ENCODE measurements at places on chromosomes 3 and 15.

DNA sequence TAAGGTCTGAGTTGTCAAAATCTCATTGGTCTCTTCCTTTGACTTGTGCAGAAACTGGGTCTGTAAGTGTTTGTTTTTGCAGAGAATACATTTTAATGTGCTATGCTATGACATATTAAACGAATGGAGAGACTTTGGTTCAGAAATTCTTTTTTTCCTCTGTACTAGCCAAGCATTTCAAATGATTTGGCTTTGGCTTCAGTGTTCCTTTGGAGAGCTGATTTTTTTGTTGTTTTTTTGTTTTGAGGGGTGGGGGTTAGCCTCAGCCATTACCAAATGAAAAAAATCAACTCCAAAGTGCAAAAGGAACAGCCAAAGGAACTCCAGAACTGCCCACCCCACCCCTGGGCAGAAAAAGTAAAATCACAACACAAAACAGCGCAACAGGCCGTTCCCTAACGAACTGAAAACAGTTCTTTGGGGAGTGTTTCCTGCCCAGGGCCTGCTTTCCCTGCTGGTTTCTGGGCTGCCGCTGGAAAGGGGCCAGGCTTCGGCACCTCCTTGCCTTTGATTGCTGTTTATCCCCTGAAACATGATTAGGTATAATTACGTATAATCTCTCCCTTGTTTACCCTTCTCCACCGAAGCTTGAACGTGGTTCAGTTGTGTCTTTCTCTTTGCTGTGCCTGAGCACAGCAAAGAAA is 57.6 kb upstream of the NEO1 start:
- no peak for DNase-seq

DNA sequence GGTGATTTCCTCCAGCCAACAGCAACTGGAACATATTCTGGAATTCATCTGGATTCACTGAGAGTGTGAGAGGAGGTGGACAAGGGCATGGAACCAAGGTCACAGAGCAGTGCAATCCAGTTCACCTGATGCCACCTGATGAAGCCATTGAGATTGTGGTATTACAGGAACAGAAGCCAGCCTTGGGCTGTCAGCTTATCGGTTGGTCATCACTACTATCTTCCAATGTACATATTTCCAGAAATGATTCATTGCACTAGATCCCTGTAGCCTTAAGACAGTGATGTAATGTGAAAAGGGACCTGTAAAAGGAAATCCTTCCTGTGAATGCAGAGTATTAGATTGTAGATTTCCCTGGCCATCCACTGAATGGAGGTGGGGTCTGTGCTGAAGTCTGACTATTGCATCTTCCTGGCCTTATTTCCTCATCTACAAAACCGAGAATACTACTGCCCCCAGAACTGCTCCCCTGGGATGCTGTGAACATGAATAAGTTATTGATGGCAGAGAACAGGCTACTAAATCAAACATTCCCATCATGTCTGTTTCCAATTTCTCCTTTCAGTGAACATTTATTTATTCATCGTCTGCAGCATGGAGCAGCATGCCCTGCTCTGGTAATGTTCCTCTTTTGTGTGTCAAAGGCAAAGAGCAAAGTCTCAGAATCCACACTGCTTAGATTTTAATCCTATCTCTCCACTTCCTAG is 47.4 kb upstream of the TPM1 start:
- peak; percentile 91 for DNase-seq

GRCh38 chr3:114126461-114126860 is 52.4 kb downstream of the DRD3 start:
- no peak for DNase-seq

DNA sequence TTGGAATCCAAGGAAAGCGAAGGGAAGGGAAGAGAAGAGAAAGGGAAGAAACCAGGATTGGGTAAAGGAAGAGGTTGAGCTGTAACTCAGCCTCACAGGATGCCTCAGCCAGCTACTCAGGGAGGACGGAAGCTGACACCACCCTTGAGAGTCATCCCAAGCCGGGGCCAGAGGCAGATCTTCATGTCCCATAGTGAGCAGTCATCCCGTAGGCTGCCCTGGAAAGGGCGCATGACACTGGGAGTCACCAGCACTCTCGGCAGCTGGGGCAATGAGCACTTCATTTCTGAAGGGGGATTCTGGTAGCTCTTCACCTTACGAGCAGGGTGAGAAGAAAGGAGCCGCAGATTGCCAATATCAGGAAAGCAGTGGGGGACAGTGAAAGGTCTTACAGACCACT is 60.1 kb upstream of the PCSK6 start:
- no peak for DNase-seq

GRCh38 chr15:100334015-100334414 is 7.8 kb downstream of the ADAMTS17 start:
- no peak for DNase-seq

GRCh38 chr15:85716261-85716660 is 78.5 kb downstream of the KLHL25 start:
- DNase-seq: no peak

- no peak for DNase-seq
These were observed 65.0 kb upstream of the MAGI1 start for GRCh38 chr3:66103729-66104128.

GRCh38 chr3:194989241-194989640 is 281.7 kb downstream of the XXYLT1 start:
- no peak for DNase-seq

DNA sequence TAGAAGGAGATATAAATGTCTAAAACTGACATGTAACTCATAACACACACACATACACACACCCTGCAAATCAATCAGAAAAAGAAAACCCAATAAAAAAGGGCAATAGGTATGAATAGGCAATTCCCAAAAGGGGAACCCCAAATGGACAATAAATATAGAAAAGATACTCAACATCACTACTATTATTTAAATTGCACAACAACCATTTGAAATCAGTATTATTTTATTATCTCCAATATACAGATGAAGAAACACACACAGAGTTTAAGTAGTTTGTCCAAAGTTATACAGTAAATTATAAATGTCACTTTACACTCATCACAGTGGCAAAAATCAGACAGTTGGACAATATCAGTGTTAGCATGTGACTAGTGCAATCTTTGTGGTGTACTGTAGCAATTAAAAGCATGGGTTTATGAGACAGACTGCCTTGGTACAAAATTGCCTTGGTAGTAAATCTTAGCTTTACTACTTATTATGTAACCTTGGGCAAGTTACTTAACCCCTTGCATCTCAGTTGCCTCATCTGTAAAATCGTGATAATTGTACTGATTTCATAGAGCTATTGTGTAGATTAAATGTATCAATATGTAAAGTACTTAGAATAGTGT is 3.4 kb upstream of the FSTL1 start:
- no peak for DNase-seq

GRCh38 chr15:83358972-83359564 is 74.6 kb upstream of the BNC1 start:
- no peak for DNase-seq

GRCh38 chr15:62912808-62913207 is 129.7 kb upstream of the TPM1 start:
- DNase-seq: no peak

DNA sequence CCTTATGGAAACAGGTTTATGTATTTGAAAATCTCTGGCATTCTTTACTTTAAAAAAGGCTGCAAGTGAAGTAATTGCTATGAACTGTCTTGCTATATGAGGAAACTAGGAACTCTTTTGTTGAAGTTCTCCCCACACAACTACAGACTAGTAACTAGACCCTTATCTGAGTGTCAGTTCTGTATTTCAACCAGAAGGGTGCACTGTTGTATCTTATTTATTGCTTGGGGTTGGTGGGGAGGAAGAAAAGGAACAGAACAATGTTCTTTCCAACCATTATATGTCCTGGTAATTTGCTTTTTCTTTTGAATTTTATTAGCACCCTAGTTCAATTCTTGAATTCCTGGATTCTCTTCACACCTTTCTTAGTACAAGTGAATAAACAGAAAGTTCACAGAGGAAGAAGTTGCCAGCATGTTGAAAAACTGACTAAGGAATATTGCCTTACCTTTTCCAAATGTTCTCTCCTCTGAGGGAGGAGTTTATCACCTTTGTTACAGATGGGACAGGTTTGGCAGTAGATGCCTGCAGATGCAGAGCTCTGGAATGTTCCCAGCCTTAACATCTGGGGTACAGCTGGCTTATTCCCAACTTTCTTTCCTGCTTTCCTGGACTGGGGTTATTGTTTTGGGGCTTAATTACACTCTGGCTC is 162.4 kb upstream of the CFAP20DC start:
- peak; percentile 56 for DNase-seq

GRCh38 chr15:41775651-41776050 is 1.4 kb downstream of the MAPKBP1 start:
- DNase-seq: no peak

DNA sequence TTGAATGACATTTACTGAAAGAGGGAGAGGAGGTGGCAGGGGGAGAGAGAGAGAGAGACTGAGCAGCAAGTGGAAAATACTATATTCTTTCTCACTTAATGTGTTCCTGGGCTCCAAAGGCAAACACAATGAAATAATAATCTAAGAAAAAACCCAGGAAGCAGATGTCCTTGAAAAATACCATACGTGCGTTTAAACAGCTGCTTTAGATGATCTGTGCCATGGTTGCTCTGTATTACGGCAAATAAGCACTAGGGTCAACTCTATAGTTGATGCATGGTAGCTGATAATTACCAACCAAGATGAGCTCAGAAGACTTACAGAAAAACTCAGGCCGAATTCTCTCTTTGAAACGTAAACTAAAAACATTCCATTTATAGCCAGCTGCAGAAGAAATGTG is 410.3 kb upstream of the TBL1XR1 start:
- no peak for DNase-seq

- DNase-seq: no peak
These were observed 654.6 kb downstream of the MECOM start for GRCh38 chr3:169008776-169009358.

GRCh38 chr3:75737831-75738493 is 47.4 kb downstream of the ZNF717 start:
- DNase-seq: no peak
